ENCODE measurements at places on chromosomes 1 and 21. TPM values are rescaled to one million over a fixed set of nuclear protein-coding genes. Genes with fewer than 3 reads are reported as not detected.

Gene CLCA4
- not detected for total RNA-seq

Gene NCAM2
- not detected for total RNA-seq

Gene ALPL
- not detected for total RNA-seq

Gene ERICH3
- total RNA-seq: not detected

Gene HCRTR1
- total RNA-seq: not detected

Gene OR2T11
- 0.13 TPM for total RNA-seq

Gene HSPB7
- total RNA-seq: not detected

- DNase-seq: peak; percentile 86
Measured at GRCh38 chr1:91020967-91021685, 709 bp downstream of the ZNF644 start.

GRCh38 chr1:57238233-57238781 lies 185.6 kb downstream of the DAB1 start:
- no peak for DNase-seq

GRCh38 chr1:99550198-99550597 lies 95.7 kb upstream of the PALMD start:
- no peak for DNase-seq

GRCh38 chr1:243482141-243483022 lies 226.5 kb downstream of the SDCCAG8 start:
- DNase-seq: no peak

- DNase-seq: no peak
Measured at GRCh38 chr1:61605607-61606321, 119.2 kb downstream of the TM2D1 start.

DNA sequence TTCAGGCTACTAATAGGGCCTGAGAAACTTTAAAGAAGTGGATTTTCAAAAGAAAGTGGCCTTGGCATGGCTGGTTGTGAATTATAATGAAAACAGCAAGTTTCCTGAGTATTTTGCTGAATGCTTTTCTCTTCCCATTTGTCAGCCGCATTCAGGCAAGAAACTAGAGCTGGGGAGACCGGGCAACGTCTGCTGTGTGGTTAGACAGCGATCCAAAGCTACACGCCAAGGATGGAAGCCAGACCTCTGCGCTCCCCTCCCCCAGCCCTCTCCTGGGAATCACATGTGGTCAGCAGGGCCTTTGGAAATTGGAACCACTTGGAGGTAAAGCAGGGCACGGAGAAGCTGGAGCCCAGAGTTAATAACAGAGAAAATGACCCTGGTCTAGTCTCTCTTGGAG lies 114.1 kb upstream of the CD34 start:
- no peak for DNase-seq

DNA sequence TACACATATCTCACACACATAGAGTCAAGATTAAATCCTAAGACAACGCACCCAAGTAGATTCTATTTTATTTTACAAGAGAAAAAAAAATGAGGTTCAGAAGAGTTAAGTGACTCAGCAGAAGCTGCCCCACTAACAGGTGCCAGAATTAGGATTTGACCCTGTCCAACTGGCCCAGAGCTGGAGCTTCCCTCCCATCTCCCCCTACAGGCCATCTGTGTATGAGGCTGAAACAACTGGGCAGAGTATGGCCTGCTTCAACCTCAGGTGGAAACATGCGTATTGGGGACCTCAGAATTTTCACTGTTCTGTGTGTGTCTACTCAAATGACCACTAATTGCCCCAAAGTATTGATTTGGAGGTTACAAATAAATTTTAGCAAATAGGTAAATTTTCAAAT lies 29.9 kb downstream of the PSMG1 start:
- peak; percentile 10 for DNase-seq

- no peak for DNase-seq
Measured at GRCh38 chr1:245575710-245576109, 420.9 kb downstream of the KIF26B start.

DNA sequence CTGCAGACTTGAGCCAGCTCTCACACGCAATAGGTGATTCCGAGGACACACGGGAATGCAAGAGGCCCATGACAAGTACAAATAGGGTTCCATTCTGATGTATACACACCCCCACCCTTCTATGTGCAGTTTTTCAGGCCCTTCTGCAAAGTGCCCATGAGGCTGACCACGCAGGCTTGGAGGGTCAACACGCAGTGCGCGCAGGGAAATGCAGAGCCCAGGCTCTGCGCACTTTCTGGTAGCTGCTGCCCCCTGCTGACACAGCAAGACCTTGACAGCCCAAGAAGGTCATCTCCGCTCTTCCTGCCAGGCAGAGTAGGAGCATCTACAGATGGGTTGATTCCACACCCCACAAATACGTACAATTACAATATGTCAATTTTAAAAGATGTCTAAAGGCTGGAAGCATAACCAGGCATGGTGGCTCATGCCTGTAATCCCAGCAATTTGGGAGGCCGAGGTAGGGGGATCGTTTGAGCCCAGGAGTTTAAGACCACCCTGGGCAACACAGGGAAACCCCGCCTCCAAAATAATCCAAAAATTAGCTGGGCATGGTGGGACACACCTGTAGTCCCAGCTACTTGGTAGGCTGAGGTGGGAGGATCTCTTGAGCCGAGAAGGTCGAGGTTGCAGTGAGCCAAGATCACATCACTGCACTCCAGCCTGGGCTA lies 18.5 kb downstream of the SH3BP5L start:
- peak; percentile 73 for DNase-seq

- DNase-seq: no peak
Measured at GRCh38 chr1:168719306-168720111, 9.5 kb downstream of the DPT start.

- DNase-seq: no peak
Measured at GRCh38 chr1:31482482-31483011, 69.5 kb downstream of the SERINC2 start.

DNA sequence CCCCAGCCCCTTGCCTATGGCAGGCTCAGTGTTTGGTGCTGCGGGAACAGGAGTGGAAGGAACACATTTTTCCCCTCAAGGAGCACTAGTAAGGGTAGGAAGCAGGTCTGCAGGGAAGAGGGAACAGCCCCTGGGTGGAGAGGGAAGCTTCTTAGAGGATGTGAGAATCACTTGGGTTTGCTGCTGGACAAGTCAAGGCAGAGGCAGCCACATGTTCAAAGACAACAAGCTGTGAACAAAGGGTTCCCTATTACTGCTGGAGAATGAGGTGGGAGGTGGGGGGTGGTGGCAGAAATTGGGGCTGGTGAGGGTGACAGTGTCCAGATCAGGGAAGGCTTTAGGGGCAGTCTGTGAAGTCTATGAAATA lies 24.8 kb upstream of the CITED4 start:
- no peak for DNase-seq

GRCh38 chr1:95752515-95753381 lies 518.7 kb downstream of the RWDD3 start:
- DNase-seq: no peak

- no peak for DNase-seq
Measured at GRCh38 chr1:163063610-163064009, 5.6 kb upstream of the RGS4 start.

GRCh38 chr1:173195596-173196088 lies 11.5 kb downstream of the TNFSF4 start:
- peak; percentile 12 for DNase-seq

- no peak for DNase-seq
Measured at GRCh38 chr1:212721388-212722247, 22.0 kb upstream of the BATF3 start.
